ENCODE measurements at places on chromosomes 2 and 18.

- no peak for DNase-seq
Observed at GRCh38 chr18:34754300-34754699, 44.2 kb downstream of the DTNA start.

- DNase-seq, result no peak
Observed at GRCh38 chr2:122805346-122805745, 1049.9 kb downstream of the TSN start.

GRCh38 chr2:234708091-234708683, 211.3 kb upstream of the ARL4C start:
- no peak for DNase-seq

- no peak for DNase-seq
Observed at GRCh38 chr2:60306267-60306861, 247.1 kb downstream of the BCL11A start.

GRCh38 chr2:149954981-149955600, 367.5 kb upstream of the MMADHC start:
- no peak for DNase-seq

GRCh38 chr2:191895195-191895594, 48.3 kb upstream of the CAVIN2 start:
- no peak for DNase-seq

- no peak for DNase-seq
Observed at GRCh38 chr18:70220628-70221027, 15.1 kb upstream of the RTTN start.

DNA sequence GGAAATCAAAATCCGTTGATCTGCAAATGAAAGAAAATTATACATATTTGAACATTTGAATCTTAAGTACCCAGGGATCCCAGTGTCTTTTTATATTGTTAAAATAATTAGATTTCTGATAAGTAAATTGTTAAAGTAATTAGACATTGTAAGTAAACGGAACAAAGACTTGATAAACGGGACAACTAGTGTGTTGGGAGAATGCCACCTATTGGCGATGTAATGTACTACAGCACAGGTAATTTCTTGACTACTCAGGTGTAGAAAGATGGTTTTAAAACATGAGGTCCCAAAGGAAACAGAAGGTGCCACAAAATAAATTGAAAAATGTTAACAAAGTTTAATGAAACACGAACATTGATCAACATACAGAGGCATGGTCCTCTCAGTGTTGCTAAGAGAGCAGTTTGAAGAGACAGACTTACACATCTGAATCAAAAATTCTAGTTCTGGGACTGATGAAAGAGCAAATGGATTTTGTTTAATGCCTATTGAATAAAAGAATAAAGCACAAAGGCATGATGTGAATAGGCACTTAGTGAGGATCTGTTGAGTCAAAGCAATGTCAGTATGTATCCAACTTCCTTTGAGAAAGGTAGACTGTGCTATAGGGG, 103.4 kb upstream of the RASGRP3 start:
- peak; percentile 25 for DNase-seq

DNA sequence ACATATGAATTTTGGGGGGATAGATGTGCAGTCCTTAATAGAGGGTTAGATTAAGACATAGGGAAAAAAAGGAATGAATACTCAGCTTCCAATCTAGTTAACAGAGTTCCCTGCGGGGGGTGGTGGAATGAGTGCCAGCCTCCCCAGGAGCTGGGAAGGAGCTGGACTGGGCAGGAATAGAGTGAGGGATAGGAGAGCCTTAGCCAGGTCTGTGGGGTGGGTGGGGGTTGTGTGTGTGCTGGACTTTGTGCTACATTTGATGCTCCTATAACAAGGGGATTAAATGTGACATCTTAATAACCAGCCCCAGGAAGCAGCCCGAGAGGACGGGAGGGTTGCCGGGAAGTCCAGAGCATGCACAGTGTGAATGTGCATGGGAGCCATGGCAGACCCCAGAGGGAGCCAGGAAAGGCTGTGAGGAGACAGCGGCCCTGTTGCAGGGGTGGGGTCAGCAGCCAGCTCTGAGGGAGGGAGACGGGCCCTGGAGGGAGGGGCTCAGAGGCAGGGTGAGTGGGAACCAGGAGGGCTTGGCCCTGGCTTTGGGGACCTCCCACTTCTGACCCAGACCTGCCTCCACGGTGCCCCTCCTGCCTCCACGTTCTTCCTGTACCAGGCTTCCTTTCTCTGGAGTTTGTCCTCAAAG, 3.6 kb upstream of the MBP start:
- no peak for DNase-seq

GRCh38 chr2:109712746-109713145, 81.4 kb upstream of the RGPD5 start:
- no peak for DNase-seq

DNA sequence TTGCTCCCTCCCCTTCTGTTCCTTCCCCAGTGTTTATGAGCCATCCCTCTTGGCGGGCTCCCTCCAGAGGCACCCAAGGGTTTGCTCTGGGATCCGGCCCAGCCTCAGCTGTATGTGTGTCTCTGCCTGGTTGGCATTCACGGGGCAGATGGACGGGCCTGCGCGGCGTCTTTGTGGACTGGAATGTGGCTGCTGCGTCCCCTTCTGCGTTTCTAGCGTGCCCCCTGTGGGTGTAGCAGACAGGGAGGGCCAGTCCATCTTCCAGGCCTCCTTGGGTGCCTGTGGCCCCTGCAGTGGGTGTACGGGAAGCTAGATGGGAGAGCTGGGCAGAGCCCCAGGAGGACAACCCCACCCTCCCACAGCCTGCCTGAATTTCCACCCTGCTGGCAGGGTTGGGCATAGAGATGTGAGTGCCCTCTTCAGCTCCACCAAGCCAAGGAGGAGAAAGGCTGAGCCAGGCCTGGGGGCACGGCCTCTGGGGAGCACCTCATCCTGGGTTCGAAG, 15.7 kb downstream of the GPC1 start:
- no peak for DNase-seq

GRCh38 chr2:74502720-74503505, 3.5 kb upstream of the LBX2 start:
- DNase-seq, result peak; percentile 38

DNA sequence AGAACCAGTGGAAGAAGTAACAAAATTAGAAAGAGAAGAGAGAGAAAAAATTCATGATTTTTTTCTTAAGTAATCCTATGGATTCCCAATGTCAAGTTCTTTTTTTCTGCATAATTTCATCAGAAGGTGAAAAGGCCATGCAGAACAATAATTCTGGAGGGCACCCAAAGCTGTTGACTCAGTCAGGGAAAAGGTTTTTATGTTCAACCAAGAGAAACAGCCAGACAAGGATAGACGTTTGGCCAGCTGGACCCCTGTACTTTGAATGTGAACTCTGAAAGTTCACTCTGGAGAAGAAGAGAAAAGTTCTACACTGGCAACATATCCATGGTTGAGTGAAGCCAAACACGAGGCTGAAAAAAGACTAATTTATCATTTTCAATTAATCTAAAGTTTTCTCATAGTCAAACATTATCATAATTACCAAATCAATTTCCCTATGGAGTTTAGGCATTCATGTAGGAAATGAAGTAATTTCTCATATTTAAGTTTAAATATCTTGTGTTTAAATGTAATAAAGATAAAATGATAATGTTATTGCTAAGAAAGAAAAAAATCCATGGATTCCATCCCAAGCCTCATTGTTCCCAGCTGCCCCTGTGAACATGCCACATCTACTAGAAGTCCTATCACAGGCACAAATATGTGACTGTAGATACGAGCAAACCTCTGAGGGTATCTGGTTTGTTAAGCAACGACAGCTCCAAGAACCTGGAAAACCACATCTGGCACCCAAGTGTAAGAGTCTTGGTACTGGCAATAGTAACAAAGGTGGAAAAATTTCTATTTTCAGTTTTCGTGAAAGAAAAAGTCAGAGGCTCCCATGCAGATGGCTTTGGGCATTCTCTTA, 742.7 kb upstream of the ACVR2A start:
- DNase-seq, result no peak

GRCh38 chr2:231258701-231259100, 60.3 kb downstream of the ARMC9 start:
- DNase-seq, result no peak

- DNase-seq, result no peak
Observed at GRCh38 chr2:904246-905024, 46.2 kb upstream of the SNTG2 start.

- no peak for DNase-seq
Observed at GRCh38 chr2:127401757-127402695, 14.3 kb upstream of the MAP3K2 start.

GRCh38 chr18:44838971-44839666, 158.4 kb downstream of the SETBP1 start:
- peak; percentile 54 for DNase-seq

GRCh38 chr18:53101536-53102105, 761.6 kb downstream of the DCC start:
- no peak for DNase-seq

- no peak for DNase-seq
Observed at GRCh38 chr2:101802329-101802728, 104.8 kb downstream of the MAP4K4 start.

DNA sequence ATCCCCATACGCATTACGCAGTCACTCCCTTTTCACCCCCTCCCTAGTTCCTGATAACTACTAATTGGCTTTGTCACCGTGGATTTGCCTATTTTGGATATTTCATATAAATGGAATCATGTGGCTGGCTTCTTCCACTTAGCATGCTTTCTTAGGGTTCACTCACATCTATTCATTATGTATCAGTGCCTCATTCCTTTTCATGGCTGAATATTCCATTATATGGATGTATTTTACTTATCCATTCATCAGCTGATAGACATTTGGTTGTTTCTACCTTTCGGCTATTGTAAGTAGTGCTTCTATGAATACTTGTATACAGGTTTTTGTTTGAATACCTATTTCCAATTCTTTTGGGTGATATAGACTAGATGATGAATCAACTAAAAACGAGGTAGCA, 4.9 kb downstream of the ATP5MC3 start:
- DNase-seq, result no peak

DNA sequence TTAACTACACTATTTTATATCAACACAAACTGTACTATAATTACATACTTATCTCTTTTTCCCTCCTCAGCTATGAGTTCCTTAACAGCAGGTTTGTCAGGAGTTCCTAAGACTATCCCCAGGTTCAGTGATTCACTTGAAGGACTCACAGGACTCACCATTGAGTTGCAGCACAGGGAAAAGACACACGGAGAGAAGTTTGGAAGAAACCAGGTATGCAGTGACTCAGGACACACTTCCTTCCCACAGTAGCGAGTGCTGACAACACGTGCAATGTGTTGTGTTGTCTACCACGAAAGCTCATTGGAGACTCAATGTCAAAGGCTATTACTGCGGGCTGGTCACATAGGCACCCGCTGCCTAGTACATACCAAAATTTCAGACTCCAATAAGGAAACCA, 32.0 kb downstream of the MGAT4A start:
- no peak for DNase-seq

DNA sequence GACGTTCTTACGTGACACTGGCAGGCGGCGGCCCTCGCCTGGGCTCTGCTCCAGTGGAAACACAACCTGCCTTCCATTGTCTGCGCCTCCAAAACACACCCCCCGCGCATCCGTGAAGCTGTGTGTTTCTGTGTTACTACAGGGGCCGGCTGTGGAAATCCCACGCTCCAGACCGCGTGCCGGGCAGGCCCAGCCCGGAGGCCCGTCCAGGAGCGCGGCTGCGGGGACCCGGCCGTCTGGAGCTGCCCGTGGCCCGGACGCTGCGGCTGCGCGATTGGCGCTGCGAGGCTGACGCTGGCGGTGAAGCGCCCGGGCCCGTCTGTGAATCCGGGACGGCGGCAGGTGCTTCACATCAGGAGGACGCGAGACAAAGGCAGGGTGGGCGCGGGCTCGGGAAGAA, 670.3 kb upstream of the SALL3 start:
- no peak for DNase-seq

DNA sequence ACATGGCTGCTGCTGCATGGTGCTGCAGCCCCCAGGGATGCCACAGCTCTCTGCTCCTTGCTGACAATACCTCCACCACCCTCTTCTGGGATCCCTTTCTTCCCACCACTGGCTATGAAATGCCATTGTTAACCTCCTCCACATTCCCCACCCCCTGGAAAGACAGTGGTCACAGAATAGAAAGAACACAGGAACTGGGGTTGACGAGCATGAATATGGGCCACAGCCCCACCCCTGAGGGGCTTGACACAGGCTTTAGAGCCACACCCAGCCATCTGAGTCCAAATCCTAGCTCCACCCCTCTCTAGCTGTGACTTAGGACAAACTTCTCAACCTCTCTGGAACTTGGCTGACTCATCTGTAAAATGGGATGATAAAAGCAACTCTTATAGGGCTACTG, 47.3 kb downstream of the TMEM163 start:
- DNase-seq, result no peak

- no peak for DNase-seq
Observed at GRCh38 chr2:6876309-6876708, 1.3 kb upstream of the RSAD2 start.

DNA sequence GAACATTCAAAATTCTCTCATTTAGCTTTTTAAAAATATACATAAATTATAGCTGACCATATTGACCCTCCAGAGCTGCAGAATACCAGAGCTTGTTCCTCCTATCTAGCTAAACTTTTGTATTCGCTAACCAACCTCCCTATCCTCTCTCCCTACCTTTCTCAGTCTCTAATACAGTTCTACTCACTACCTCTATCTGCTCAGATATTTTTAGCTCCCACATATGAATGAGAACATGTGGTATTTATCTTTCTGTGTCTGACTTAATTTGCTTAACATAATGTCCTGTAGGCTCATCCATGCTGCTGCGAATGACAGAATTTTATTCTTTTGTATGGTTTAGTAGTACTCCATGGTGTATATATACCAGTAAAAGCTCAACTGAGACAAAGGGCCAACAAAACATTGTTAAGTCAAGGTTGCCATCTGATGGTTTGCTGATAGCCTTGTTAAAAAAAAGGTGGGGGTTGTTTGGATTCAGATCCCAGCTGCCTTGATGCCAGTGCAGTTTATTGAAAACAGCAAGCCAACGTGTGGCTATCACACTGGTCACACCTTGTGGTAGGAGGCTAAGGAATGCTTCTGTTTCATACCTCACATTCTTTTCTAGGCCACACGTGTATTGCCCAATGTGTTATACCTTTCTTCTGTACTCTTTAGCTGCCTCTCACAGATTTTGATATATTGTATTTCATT, 101.5 kb downstream of the VWA3B start:
- DNase-seq, result no peak

GRCh38 chr18:40980171-40980570, 974.9 kb upstream of the PIK3C3 start:
- no peak for DNase-seq

- no peak for DNase-seq
Observed at GRCh38 chr18:31267823-31268481, 50.0 kb upstream of the DSG1 start.

GRCh38 chr2:129585760-129586159, 393.7 kb upstream of the RAB6C start:
- DNase-seq, result no peak

GRCh38 chr2:190809139-190809764, 71.4 kb upstream of the GLS start:
- no peak for DNase-seq

GRCh38 chr2:55451699-55452098, 32.0 kb upstream of the CCDC88A start:
- DNase-seq, result no peak

GRCh38 chr2:129764376-129765325, 214.8 kb upstream of the RAB6C start:
- no peak for DNase-seq

- no peak for DNase-seq
Observed at GRCh38 chr2:218386505-218387368, 4.7 kb downstream of the SLC11A1 start.

GRCh38 chr2:18900691-18901141, 311.3 kb upstream of the NT5C1B start:
- no peak for DNase-seq
